ENCODE measurements at places on chromosomes 1 and 21.

DNA sequence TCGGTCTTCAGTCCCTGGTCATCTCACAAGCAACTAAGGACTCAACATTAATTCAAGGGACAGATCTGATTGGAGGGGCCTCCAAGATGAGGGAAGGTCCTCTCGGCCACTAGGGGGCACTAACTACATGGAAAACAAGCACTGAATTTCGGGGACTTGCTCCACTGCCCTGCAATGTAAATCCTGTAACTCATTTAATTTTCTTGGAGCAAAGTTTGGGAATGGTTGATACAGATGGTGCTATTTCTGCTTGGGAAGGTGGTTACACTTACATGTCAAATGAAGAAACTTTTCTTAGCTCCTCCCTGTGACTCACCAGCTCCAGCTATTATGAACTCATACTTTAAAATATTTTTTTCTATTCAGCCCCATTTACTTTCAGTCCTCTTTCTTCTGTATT is 97.4 kb upstream of the KCNJ15 start:
- peak; percentile 8 for DNase-seq

DNA sequence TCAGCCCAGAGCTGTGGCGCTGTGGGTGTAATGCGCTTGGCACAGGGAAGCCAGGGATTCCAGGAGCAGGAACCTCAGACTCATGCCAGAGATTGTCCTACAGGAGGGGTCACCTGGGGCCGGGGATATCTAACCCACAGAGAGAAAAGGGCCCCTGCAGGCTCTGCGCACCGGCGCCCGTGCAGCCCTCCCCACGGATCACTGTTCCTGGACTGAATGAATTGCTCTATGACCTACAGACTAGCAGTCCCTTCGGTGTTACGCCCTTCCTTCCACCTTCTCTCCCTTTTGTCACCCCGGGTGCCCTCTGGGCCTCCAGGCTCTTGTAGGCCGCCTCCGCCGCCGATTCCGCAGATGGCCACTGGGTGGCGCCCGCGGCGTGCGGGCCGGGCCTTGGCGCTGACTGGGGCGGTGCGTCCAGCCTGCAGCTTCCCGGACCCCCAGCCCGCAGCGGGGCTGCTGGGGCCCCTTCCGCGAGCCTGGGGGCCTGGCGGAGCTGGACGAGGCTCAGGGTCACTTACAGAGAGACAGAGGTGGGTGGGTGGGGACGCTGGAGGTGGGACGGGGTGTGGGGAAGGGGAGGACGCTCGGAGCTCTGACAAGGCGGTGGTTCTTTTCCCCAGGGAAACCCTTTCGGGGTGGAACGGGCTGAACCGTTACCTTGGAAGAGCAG is 101.3 kb downstream of the IER5 start:
- DNase-seq = peak; percentile 69

GRCh38 chr1:164733070-164733469 is 174.1 kb downstream of the PBX1 start:
- no peak for DNase-seq

DNA sequence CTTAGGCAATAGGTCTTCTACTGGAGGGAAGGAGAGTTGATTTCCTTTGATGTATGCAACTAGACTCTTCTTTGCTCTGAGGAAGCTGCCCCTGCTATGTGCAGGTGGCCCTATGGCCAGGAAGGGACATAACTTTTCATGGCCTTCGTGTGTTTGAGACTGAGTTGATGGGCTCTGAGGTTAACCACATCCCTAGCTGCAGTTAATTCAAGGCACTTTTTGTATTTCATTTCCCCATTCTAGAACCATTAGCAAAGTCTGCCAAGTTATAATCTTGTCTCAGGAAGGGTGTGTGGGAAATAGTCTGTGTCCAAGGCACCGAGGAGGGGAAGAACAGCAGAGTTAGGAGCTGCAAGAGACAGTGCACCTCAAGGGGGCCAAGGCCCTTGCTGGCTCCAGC is 2.5 kb downstream of the FCRL4 start:
- DNase-seq = no peak

GRCh38 chr1:205751036-205751651 is 1.2 kb upstream of the NUCKS1 start:
- DNase-seq = no peak

DNA sequence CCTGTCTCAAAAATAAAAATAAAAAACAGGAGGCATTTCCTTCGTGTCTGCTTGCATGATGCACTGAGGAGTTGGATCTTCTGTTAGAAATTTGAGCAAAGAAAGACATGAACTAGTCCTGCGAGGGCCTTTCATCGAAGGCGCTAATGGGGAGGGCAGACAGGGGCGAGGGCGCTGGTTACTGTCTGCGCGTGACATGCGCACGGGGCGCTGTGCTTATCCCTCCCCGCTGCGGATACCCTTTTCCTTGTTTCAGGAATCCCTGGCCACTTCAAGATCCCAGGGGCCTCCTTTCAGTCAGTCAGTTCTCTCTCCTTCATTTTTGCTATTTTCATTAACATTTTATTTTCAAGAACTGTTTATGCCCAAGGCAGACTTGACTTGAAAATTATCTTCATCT is 545.8 kb downstream of the KIF26B start:
- DNase-seq = no peak

GRCh38 chr21:15437883-15438282 is 291.9 kb upstream of the USP25 start:
- peak; percentile 1 for DNase-seq

- DNase-seq = no peak
Observed at GRCh38 chr1:210801501-210801900, 332.4 kb downstream of the KCNH1 start.

- no peak for DNase-seq
Observed at GRCh38 chr1:20168564-20169491, 17.1 kb upstream of the UBXN10 start.

- peak; percentile 5 for DNase-seq
Observed at GRCh38 chr1:147669469-147670318, 630 bp downstream of the ACP6 start.

DNA sequence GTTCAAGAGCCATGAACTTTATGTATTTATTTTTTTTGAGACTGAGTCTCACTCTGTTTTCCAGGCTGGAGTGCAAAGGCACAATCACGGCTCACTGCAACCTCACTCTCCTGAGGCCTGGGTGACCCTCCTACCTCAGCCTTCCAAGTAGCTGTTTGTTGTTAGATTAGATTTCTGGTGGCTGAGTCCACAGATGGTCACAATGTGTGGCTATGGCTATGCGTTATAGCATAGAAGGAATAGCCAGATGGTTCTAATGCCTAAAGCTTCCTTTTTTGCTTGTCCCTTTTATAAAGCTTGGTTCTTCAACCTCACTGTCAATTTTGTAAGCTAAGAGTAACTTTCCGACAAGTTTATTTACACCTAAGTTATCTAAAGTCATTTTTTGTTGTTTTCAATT is 62.3 kb upstream of the FMN2 start:
- DNase-seq = no peak

DNA sequence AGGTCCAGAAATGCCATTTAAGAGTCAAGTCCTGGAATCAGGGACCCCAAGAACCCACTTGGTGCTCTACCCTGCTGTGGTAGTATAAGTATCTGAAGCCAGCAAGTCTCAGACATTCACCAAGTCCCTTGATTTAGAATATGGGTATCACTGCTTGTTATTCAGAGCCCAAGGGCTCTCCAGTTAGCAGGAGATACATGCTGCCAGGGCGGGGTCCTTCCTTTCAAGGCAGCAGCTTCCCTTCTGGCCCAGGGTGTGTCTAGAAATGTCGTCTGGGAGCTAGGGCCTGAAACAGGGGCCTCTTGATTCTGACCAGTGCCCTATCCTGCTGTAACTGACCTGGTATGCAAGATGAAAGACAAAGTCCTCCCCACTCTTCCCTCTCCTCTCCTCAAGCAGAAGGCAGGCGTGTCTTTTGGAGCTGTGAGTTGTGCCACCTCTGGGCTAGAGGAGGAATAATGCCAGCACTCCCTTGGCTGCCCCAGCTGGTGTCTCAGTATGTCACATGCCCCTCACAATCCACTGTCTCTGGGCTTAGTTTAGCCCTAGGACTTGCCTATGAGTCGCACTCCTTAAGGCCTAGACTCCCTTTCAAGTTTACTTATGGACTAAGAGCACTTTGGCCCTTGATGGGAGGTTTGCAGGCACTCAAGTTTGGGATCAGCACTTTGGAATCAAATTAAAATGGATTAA is 200.2 kb downstream of the MRPL39 start:
- DNase-seq = no peak

DNA sequence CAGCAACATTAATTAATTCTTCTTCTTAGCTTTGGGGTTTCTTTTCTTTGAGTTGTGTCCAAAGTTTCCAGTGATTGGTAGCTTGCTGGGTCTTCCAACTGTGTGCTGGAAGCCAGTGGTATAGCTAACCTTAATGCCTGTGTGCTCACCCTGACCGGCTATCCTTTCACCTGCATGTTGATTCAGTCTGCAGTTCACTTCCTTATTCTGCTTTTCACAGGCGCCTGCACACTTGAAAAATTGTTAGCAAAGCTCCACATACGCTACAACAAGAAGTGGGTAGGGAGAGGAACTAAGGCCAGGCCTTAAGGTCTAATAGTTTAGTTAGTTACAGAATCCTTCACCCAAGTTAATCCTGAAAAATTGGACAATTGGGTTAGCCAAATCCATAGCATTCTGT is 35.7 kb downstream of the NCF2 start:
- peak; percentile 23 for DNase-seq

- no peak for DNase-seq
Observed at GRCh38 chr1:5877683-5878530, 114.3 kb downstream of the NPHP4 start.

GRCh38 chr1:15243275-15244043 is 3.6 kb upstream of the FHAD1 start:
- DNase-seq = no peak

DNA sequence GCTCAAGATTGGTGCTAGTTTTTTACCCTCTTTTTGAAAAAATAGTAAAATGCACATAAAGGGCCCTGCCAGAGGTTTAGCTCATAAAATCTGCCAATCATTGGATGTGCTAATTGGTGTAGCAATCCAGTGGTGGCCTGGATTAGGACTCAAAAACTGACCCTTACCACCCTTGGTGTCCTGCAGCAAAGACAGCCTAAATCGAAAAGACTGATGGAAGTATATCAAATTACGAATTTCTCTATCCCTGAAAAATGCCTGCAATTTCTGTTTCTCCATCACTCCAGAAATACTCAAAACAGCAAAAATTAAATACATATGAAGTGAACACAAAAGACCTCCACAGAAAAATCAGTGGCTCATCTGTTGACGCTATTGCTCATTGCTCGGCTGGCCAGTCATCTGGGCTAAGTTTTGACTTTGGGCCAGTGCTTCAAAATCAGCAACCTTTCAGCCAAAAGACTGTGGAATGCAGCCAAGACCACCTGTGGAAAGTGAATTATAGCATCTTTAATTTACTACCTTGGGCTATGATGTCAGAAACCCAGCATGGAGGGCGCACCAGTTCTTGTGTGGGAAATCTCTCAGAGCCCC is 30.0 kb downstream of the WLS start:
- no peak for DNase-seq

GRCh38 chr1:95386371-95386770 is 152.4 kb downstream of the RWDD3 start:
- peak; percentile 64 for DNase-seq

DNA sequence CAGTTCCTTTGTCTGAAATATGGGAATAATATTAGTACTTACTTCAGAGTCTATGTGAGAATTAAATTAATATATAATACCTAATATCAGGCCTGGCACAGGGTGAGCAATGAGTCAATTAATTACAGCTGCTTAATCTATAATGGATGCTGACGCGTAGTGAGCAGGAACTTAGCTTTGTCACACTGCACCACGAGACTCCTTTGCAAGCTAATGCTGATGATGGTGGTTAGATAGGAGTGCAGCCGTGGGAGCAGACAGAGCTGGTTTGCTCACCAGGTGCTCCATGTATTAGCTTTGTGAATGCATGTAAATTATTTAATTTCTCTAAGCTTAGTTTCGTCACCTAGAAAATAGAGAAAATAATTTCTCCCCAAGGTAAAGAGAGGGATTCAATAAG is 35.1 kb downstream of the KCNJ15 start:
- no peak for DNase-seq

DNA sequence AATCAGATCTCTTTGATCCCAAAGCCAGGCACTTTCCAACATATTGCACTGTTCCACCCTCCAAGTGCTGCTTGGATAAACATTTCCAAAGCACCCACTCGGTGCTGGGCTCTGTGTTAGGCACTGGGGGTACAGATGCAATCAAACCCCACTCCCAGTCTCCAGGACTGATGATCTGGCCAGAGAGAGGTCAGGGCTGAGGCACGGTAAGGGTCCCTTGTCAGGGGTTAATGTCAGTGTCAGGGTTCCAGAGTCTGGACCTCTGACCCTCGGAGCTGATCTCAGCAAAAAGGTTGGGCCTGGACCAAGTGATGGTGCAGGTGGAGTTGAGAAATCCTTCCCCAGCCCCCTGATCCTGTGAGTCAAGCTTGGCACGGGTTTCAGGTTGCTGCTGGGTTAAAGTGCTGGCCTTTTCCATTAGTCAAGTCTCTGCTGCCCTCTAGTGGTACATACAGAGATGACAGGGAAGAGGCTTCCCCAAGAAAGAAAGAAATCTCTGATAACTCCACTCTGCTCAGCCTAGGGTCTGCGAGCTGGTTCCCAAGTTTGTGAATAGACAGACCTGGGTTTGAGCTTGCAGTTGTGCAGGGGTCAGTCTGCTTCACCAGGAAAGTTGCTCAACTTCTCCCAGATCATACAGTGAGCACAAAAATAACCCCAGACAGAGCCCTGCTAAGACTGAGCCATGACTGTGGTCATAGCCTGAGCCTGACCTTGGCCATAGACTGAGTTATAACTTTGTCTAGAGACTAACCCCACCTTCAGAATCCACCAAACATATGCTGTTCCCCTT is 74.6 kb downstream of the DMRTA2 start:
- DNase-seq = peak; percentile 80

DNA sequence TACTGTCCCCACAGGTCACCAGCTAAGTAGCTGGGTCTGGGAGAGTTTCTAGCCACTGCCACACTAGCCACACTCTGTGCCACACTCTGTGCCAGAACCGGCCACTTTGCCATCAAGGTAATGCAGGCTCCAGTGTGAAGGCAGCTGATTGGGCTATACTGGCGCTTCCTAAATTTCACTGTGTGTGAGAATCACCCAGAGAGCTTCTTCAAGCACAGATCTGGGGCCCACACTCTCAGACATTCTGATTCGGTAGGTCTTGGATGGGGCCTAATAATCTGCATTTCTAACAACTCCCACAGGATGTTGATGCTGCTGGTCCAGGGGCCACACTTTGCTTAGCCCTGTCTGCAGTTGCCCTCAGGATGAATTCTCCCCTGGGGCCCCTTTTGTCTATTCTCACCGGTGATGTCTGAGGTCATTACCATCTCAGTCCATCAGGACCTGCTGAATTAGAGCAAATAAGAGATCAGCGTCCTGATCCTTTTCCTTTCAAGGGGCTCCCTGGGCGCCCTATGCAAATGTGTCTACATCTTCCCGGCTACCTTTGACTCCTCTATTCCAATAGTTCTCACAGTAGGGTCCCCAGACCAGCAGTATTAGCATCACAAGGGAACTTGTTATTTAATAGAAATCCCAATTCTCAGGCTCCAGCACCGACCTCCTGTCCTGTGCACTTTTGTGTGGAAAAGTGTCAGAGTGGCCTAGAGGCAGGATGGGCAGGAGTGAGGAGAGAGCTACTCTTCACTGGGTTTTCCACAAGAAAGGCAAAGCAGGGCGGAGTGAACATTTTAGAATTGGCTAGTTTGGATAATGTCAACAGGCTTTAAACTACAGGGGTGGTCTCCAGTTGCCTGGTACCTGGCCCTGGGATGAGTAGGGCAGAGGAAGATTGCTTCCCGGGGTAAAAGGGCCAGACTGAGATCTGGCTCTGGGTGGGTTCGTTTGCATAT is 24.7 kb upstream of the LRRN2 start:
- DNase-seq = no peak

Data from DMS153 (cell line).